ENCODE measurements at places on chromosomes 1 and 21.
A peak's percentile ranks its signal among the peaks of the same experiment; 100 is the strongest.

DNA sequence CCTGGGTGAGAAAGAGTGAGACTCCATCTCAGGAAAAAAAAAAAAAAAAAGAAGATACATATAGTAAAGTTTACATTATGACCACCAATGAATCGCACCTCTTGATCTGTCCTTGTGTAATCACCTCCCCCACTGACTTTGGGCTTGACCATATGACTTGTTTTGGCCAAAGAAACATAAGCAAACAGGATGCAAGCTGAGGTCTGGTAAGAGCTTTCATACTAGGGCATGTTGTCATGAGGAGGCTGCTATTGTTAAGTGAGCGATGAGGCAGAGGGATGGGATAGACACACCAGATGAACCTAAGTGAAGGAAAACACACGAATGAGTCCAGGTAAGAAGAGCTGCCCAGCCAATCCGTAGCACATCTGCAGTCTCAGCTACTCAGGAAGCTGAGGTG, 10.7 kb downstream of the ENAH start:
- peaks cover 24% of the 10 kb centered on the region for H3K4me1 ChIP-seq
- H3K36me3 ChIP-seq, result peaks cover 4% of the 10 kb centered on the region
- H3K27me3 ChIP-seq, result no peaks in the 10 kb centered on the region
- DNase-seq, result no peak
- no peak overlapping the region for H3K27ac ChIP-seq

DNA sequence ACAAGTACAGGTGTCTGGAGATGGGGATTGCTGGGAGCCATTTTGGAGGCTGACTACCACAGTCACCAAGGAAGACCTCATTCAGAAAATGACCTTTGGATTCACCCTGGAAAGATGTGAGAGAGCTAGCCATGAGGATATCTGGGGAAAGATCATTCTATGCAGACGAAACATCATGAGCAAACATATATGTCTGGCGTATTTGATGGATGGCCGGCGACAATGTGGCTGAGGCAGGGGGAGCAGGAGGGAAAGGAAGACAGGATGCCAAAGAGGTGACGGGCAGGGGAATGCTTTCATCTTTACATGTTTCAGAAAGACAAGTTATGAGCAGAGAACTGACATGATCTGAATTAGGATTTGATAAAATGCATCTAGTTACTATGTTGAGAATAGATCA, 61.5 kb upstream of the SOX13 start:
- no peaks in the 10 kb centered on the region for H3K27me3 ChIP-seq
- no peaks in the 10 kb centered on the region for H3K36me3 ChIP-seq
- no peak for DNase-seq
- H3K4me1 ChIP-seq, result no peaks in the 10 kb centered on the region
- H3K4me3 ChIP-seq, result no peak overlapping the region
- H3K27ac ChIP-seq, result no peak overlapping the region

DNA sequence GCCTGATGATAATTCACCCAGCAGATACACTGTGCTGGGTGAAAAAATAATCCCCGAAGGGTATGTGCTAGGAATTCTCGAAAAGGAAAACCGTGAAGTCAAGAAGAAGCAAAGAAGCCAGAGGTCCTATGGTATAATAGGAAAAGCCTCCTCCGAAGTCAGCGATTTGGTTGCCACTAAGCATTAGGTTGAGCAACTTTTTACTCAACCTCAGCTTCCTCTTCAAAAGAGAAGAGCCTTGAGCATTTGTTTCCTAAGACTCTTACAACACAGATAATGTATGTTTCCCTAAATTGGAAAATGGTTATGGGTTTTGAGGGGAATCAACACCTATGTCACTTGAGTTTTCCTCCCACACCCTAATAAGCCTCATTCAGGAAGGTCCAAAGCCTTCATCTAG, 21.3 kb upstream of the MNDA start:
- peak overlapping the region; percentile 30 for H3K27ac ChIP-seq
- no peaks in the 10 kb centered on the region for H3K27me3 ChIP-seq
- no peak for DNase-seq
- no peaks in the 10 kb centered on the region for H3K36me3 ChIP-seq
- H3K4me3 ChIP-seq, result no peak overlapping the region
- H3K4me1 ChIP-seq, result no peaks in the 10 kb centered on the region

GRCh38 chr1:79914896-79915295, 908.4 kb upstream of the ADGRL4 start:
- H3K4me3 ChIP-seq, result no peak overlapping the region
- H3K36me3 ChIP-seq, result no peaks in the 10 kb centered on the region
- no peaks in the 10 kb centered on the region for H3K4me1 ChIP-seq
- no peak overlapping the region for H3K27ac ChIP-seq
- H3K27me3 ChIP-seq, result no peaks in the 10 kb centered on the region
- no peak for DNase-seq

- no peaks in the 10 kb centered on the region for H3K27me3 ChIP-seq
- H3K36me3 ChIP-seq, result no peaks in the 10 kb centered on the region
Measured at GRCh38 chr1:193111641-193112090, 6.5 kb upstream of the GLRX2 start.

DNA sequence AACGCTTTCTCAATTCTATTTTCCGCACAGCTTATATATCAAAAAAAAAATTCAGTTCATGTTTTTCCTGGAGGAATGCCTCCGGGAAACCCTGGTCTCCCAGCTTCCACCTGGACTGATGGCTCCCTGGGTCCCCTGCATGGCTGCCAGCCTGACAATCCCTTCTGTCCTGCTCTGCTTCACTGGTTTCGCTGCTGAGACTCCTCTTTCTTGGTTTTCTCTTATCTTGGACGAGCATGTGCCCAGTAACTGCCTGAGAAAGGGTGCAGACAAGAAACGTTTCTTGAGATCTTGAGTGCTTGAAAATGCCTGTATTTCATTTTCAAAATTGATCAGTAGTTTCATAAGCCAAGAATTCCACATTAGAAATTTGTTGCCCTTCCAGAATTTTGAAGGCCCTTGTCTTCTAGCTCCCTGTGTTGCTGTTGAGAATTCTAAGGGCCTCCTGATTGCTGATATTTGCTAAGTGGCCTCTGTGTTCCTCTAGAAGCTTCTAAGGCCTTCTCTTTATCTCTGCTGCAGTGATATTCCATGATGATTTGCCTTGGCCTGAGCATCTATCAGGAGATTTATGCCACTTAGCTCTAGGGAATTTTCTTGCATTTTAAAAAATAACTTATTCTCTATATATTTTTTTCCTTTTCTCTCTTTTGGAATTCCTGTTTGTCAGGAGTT, 44.7 kb downstream of the ETS2 start:
- no peak overlapping the region for H3K4me3 ChIP-seq
- no peaks in the 10 kb centered on the region for H3K27me3 ChIP-seq
- no peaks in the 10 kb centered on the region for H3K36me3 ChIP-seq
- peaks cover 33% of the 10 kb centered on the region for H3K4me1 ChIP-seq

DNA sequence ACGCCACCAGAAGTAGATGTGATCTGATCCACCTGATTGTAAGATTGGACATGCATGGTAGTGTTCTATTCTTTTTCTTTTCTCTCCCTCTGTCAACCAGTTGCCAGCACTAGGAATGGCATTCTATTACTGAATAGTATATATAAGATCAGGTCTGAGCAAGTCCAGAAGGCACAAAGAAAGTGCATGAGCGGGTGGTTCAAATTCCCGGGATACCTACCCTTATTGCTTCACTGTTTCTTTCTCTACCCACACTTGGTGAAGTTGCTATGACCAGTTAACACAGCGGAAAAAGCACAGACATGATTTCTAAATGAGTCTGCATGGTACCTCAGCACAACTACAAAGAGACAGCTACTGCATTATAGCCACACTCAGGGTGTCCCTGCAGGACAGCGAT, 64.0 kb downstream of the SLC9A1 start:
- no peaks in the 10 kb centered on the region for H3K27me3 ChIP-seq
- H3K36me3 ChIP-seq, result no peaks in the 10 kb centered on the region
- H3K4me1 ChIP-seq, result no peaks in the 10 kb centered on the region
- no peak for DNase-seq

- no peak overlapping the region for H3K4me3 ChIP-seq
- no peak for DNase-seq
- H3K36me3 ChIP-seq, result peaks cover 55% of the 10 kb centered on the region
- H3K27me3 ChIP-seq, result no peaks in the 10 kb centered on the region
- no peaks in the 10 kb centered on the region for H3K4me1 ChIP-seq
Measured at GRCh38 chr1:172607145-172607544, 51.8 kb upstream of the FASLG start.

- no peaks in the 10 kb centered on the region for H3K36me3 ChIP-seq
- no peak overlapping the region for H3K27ac ChIP-seq
- peak; percentile 62 for DNase-seq
- H3K4me3 ChIP-seq, result no peak overlapping the region
- H3K4me1 ChIP-seq, result no peaks in the 10 kb centered on the region
- peaks cover 55% of the 10 kb centered on the region for H3K27me3 ChIP-seq
Measured at GRCh38 chr1:153352523-153352922, 3.9 kb upstream of the PGLYRP4 start.

DNA sequence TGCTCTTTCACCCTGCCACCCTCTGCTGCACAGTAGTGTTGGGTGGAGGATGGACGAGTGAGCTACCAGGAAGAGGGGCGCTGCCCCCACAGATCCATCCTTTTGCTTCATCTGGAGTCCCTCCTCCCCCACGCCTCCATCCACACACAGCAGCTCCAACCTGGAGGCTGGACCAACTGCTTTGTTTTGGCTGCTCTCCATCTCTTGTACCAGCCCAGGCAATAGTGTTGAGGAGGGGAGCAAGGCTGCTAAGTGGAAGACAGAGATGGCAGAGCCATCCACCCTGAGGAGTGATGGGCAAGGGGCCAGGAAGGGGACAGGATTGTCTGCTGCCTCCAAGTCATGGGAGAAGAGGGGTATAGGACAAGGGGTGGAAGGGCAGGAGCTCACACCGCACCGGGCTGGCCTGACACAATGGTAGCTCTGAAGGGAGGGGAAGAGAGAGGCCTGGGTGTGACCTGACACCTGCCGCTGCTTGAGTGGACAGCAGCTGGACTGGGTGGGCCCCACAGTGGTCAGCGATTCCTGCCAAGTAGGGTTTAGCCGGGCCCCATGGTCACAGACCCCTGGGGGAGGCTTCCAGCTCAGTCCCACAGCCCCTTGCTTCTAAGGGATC, 8.5 kb downstream of the CHRNB2 start:
- no peaks in the 10 kb centered on the region for H3K27me3 ChIP-seq
- no peak for DNase-seq
- peaks cover 27% of the 10 kb centered on the region for H3K4me1 ChIP-seq
- no peak overlapping the region for H3K27ac ChIP-seq
- H3K4me3 ChIP-seq, result no peak overlapping the region
- H3K36me3 ChIP-seq, result peaks cover 28% of the 10 kb centered on the region

GRCh38 chr1:230315099-230315498, 111.0 kb downstream of the PGBD5 start:
- peaks cover 11% of the 10 kb centered on the region for H3K4me1 ChIP-seq
- no peak overlapping the region for H3K27ac ChIP-seq
- no peak overlapping the region for H3K4me3 ChIP-seq

GRCh38 chr21:16116069-16116468, 386.3 kb downstream of the USP25 start:
- no peaks in the 10 kb centered on the region for H3K27me3 ChIP-seq
- H3K27ac ChIP-seq, result no peak overlapping the region
- no peaks in the 10 kb centered on the region for H3K4me1 ChIP-seq
- no peak overlapping the region for H3K4me3 ChIP-seq

DNA sequence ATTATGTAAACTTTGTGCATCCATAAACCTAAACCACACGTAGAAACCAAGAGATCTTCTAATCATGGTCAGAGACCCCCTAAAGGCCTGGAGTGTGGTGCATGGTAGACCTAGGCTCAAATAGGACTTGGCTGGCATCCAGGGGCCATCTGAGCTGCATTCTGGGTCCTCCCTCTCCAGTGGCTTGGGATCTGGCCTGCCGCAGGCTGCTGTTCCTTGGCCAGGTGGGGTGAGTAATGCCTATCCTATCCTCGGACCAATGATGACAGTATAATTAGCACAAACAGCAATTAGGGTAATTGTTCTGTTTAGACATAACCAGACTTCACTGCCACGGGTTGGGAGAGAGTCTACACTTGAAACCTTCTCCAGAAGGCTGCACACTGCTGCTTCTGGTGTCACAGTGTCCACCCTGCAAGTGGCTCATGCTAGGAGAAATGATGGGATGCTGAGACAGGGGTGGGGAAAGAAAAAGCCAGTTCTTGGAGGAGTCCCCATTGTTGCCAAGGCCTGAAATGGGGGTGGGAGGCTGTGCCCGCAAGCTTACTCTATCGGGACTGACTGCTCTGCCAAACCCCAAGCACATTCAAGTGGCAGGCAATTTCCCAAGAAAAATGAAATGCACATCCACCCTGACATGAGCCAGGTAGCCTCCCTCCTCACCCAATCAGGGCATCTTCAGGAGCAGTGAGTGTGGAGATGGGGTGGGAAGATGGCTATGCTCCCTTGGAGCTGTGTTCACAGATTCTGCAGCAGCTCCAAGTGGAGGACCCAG, 12.5 kb upstream of the PKP1 start:
- no peak overlapping the region for H3K4me3 ChIP-seq
- no peak overlapping the region for H3K27ac ChIP-seq
- H3K36me3 ChIP-seq, result no peaks in the 10 kb centered on the region
- H3K4me1 ChIP-seq, result peaks cover 4% of the 10 kb centered on the region
- peaks cover 45% of the 10 kb centered on the region for H3K27me3 ChIP-seq

GRCh38 chr1:61481315-61481715, 243.6 kb downstream of the TM2D1 start:
- no peaks in the 10 kb centered on the region for H3K4me1 ChIP-seq
- H3K36me3 ChIP-seq, result no peaks in the 10 kb centered on the region
- no peak for DNase-seq

DNA sequence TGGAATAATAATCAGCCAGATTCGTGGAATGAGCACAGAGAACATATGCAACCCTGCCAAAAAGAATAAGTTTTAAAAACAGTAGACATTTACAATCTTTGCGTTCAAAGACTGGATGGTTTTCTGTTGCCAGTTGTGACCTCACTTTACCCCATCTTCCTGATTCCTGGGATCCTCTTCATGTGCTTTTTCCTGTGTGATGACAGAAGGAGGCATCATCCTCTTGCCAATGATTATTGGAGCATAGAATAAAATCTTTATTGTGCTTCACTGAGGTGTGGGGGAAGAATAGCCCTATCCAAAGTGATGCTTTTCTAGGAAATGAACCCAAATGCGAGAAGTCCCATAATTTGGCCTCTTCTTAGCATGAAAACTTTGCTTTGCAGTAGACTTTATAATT, 15.0 kb upstream of the BARHL2 start:
- no peaks in the 10 kb centered on the region for H3K36me3 ChIP-seq
- DNase-seq, result no peak
- H3K27ac ChIP-seq, result no peak overlapping the region

GRCh38 chr1:172647110-172647564, 11.8 kb upstream of the FASLG start:
- H3K4me3 ChIP-seq, result no peak overlapping the region
- H3K27ac ChIP-seq, result peak overlapping the region; percentile 50
- peaks cover 16% of the 10 kb centered on the region for H3K4me1 ChIP-seq
- H3K36me3 ChIP-seq, result no peaks in the 10 kb centered on the region
- no peak for DNase-seq

- peaks cover 58% of the 10 kb centered on the region for H3K27me3 ChIP-seq
- H3K4me1 ChIP-seq, result no peaks in the 10 kb centered on the region
- H3K4me3 ChIP-seq, result no peak overlapping the region
- H3K36me3 ChIP-seq, result no peaks in the 10 kb centered on the region
Measured at GRCh38 chr1:110449661-110450651, 993 bp upstream of the PROK1 start.
